ENCODE measurements at places on chromosomes 12 and 14.

- DNase-seq = no peak
Observed at GRCh38 chr14:96351986-96352385, 11.2 kb downstream of the ATG2B start.

DNA sequence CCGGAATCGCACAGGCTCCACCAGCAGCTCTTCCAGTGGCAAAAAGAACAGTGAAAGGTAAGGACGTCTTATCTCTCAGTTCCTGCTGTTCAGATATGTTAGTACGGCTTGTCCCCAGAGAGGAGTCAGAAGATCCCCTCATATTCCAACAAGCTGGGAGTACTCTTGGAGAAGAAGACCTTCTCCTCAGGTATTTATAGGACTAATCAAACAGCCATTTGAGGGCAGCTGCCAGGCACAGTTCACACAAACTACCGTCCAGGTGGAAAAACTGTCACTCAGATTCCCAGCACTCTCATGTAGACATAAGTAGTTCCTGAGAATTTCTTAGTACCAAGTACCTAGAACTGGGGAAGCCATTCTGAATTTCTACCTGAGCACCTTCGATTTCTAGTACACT, 85.3 kb downstream of the EML1 start:
- no peak for DNase-seq

DNA sequence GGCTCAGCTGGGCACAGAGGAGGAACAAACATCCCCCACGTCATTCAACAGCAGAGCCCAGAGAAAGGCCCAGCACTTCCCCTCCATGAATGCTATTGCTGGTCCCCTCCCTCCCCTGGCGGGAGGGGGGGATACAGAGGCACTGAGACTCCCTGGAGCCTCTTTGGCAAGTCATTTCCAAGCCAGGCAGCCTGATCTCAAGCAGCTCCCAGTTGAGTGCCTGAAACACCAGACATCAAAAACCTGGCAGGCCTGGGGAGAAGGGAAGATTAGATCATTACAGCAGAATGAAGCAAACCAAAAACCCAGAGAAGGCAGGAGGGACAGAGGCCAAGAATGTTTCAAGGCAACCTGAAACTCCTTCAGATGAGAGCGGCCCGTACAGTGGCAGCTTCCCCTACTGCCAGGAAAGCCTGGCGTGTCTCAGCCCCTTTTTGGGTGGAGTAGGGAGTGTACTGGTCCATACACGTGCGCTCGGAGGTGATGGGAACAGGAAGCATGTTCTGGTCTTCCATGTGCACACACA, 92.1 kb downstream of the LRRC74A start:
- DNase-seq = no peak

GRCh38 chr14:87888136-87888999, 104.6 kb downstream of the GALC start:
- no peak for DNase-seq

DNA sequence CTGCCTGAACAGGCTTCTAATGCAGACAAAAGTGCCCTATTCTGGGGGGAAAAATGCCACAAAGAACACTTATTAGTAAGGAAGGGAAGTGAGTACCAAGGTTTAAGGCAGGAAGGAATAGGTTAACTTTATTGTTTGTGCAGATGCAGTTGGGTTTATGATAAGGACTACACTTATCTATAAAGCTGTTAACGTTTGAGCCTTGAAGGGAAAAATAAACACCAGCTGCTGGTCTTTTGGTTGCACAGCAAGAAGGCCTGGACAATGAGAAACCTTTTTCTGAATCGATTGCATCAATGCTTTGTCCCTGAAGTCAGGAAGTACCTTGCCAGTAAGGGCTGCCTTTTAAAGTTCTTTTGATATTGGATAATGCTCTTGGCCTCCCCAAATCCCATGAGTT, 407.8 kb downstream of the ATP23 start:
- no peak for DNase-seq

GRCh38 chr12:66692170-66692569, 13.3 kb upstream of the GRIP1 start:
- DNase-seq = no peak

DNA sequence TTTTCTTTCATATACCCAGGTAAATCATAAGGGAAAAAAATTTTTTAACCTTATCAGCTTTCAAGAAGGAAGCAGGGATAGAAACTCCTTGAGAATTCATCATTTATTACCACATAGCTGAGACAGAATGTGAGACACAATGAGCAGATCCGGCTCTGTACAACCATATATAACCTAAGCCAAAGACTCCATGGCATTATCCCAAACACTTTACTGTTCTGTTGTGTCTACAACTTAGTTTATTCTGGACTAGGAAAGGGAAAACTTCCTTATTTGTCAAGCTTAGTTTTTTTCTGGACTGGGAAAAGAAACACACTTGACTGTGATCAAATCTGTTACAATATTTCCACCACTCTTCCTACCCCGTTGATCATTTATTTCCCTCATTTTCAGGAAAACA, 38.3 kb upstream of the CATSPERB start:
- no peak for DNase-seq

DNA sequence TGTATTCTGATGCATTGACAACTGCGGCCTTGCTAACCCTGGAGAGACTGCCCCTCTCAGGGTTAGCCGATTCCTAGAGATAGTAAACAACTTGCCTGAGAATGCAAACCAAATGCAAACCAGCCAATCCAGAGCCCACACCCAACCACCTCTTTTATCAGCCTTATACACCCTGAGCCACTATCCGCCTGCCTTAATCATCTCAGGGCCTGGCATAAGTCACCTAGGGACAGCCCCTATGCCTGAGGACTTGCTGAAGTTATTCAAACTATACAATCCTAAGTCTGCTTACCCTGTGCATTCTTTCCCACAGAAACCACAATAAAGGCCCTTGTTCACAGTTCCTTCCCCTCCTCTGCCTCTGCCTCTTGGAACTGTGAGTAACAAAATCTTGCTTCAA, 177.2 kb downstream of the KCNA5 start:
- no peak for DNase-seq

DNA sequence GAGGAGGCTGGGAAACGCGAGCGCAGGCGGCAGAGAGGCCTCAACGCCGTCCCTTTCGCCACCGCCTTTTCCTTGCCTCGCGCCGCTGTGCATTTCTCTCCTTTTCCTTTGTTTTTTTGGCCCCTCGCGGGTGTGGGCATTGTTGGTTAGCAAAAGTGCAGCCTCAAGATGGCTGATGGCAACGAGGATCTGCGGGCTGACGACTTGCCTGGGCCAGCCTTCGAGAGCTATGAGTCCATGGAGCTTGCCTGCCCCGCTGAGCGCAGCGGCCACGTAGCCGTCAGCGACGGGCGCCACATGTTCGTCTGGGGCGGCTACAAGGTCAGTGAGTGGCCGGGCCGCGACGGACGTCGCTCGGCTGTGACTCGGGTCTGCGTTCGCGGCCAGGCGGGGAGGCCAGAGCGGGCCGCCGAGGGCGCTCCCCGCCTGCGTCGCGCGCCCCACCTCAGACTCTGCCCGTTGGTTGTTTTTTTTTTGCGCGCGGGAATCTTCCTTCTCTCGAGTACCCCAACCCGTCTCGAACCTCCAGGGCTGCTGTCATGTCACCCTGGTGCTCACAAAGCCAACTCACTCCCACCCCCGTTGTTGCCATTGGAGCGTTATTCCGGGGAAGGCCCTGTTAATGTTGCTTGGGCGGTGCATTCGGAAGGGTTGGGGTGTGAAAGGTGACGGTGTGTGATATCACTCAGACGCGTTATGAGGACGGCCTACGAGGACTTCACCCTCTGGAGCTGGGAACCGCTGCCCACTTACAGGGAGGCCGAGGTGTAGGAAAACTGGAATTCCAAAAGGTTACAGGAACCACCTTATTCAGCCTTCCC, 558 bp downstream of the KLHDC2 start:
- DNase-seq = peak; percentile 55

DNA sequence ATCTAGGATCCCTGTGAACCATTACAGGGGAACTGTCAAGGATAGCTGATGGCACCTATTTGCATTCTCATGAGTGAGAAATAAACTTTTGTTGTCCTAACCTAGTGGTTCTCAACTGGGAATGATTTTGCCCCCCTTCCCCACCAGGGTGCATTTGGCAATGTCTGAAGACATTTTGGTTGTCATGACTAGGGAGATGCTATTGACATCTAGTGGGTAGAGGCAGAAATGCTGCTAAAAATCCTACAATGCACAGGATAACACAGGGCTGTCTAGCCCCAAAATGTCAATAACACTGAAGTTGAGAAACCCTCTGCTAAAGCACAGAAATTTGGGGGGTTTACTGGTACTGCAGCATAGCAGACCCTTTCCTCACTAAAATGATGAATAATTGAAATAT, 140.9 kb upstream of the SRRM4 start:
- no peak for DNase-seq

DNA sequence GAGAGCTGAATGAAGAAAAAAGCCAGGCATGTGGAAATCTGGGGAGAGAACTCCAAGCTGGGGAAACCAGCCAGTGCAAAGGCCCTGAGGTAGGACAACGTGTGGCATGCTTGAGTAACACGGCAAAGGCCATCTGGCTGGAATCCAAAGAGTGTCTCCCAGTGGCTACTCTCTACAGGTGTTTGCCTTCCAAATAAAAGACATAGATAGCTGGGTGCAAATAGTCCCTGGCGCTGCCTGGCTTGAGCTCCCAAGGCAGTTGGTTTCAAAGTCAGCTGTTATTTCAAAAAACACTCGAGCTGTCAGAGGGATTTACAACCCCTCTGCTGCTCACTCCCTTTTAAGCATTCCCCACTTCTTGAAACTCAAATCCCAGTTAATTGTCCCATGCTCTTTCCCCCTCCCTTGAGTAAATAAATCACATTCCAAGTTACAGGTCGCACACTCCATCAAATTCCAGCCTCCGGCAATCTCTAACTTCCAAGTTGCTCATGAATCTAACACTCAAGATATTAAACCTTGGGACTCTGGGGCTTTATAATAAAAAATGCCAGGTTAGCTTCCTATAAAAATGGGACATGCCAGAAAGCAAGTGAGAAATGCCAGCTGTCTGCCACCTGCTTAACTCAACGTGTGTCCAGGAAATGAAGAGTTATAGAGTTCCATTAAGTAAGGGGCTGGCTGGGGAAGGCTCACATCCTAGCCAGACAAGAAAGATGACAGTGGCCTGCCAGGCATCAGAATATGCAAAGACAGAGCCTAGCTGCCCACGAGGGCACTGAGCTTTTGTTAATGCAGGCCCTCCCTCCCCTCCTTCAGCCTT, 133.6 kb upstream of the NOS1 start:
- no peak for DNase-seq

DNA sequence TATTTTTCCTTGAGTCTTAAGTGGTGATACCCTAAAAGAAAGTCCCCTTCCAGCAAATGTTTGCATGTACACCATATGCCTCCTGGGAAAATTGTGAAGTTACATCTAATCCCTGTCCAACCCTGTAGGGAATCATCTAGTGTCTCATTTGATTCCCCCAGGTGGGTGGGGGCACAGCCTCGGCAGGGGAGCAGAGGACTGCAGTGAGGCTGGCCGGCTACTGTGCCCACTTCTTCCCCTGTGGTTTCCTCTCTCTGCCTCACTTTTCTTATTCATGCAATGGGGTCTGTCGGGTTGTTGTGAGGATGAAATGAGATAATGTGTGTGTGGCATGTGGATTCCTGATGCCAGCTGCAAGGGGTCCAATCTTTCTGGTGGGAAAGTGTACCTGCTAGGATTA, 6.0 kb downstream of the PAPLN start:
- no peak for DNase-seq

DNA sequence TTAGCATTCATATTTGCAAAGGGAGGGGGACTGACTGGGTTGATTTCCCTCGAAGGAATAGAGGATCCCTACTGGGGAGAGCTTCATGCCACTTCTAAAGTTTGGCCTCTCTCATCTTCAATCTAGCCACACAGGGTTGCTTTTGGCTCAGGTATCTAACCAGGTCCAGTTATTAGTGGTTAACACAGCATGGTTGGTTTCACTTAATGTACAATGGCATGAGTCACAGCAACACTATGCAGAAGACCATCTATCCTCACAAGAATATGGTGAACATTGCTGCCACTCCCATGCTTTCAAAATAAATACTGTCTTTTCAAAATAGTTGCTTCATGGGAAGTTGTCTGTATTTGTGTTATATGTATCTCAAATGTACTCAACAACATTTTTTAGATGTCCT, 6.6 kb upstream of the RAB3IP start:
- no peak for DNase-seq

DNA sequence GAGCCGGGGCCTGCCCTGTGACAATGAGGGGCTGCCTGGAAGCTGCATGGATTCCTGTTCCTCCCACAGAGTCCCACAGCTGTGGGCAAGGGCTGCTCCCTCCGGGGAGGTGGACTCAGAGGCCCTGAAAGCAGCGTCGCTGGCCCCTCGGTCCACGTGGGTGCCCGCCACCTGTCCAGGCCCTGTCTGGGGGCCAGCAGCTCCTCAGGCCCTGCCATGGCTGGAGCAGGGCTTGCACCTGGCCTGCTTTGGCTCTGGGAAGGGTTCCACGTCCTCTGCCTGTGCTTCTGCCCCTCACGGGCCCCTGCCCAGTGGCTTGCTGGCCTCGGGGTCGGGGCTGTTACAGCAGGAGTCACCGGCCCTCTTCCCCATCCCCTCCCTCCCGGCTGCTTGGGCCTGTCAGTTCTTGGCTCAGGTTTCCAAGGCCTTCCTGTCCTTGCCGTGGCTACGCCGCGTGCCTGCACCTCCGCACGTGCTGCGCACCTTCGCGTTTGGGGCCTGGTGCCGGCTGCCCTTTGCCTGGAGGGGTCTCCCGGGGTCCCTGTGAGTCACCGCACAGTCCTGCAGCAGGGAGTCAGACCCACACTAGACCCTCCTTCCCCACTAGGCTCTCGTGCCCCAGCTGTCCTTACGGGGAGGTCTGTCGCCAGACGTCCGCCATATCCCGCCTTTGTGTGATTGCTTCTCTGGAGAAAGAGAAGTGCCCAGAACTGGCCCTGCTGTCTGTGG, 5.8 kb downstream of the FBRSL1 start:
- DNase-seq = no peak

GRCh38 chr12:52865090-52865944, 16.5 kb upstream of the KRT78 start:
- no peak for DNase-seq

GRCh38 chr12:120115692-120116440, 687 bp downstream of the RAB35 start:
- no peak for DNase-seq

DNA sequence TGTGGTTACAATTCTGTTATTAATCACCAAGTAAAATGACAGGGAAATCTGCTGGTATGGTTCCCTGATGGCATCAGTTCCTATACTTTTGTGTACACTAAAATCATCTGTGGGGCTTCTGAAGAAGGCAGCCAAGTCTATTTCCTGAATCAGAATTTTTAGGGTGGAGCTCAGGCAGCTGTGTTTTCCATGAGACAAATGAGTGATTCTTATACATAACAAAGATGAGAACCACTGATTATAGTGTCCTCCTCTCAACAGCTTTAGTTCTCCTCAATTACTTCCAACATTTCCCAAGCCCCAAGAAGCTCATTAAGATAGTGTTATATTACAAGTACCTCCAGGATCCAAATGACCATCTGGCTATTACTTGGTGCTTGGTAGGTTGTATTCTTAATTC, 64.5 kb upstream of the USP44 start:
- DNase-seq = no peak

Data from CD4-positive, alpha-beta T cell treated with Interleukin-6 at 100 ng/mL for 8 hours (primary cell).